ENCODE measurements at places on chromosomes 7 and 10.
A peak's percentile ranks its signal among the peaks of the same experiment; 100 is the strongest.

DNA sequence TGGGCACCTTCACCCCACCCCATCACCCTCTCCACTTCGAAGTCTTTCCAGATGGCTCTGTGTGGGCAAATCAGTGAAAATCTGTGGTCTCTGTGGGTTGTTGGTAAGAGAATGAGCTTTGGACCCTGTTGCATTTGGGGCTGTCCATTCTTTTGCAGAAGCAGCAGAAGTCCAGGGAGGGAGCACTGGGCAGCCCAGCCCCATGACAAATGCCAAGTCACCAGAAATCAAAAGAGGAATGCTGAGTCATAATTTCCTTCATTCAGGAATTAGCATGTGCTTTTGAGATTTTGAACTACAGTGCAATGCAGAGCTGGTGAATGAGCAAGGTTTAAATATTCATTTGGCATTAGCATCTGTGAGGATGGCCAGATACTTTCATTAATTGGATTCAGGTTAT lies 556.2 kb downstream of the LRMDA start:
- ATAC-seq = peak; percentile 61

- no peak for ATAC-seq
Observed at GRCh38 chr10:126637501-126637900, 33.0 kb downstream of the C10orf90 start.

DNA sequence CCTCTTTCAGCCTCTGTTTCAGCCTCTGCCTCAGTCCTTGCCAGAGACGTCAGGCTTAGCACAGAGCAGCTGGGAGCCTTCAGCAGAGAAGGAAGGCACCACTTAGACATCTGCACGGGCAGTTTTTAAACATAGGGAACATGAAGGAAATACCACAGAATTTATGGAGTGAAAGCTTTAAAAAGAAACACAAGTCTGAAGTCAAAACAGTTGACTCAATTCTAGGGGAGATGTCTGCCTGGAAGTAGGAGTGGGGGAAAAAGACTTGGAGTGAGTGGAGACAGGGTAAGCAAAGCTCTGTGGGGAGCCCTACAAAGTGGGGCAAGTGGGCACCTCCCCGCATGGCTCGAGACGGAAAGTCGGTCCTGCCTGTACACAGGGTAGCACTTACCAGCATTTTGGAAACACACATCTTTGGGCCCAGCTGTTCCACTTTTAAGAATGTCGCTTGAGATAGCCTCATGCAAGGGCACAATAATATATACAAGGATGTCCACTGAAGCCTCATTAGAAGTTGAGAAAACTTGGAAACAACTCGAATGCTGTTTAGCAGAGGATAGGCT lies 5.0 kb upstream of the TBXAS1 start:
- no peak for ATAC-seq

DNA sequence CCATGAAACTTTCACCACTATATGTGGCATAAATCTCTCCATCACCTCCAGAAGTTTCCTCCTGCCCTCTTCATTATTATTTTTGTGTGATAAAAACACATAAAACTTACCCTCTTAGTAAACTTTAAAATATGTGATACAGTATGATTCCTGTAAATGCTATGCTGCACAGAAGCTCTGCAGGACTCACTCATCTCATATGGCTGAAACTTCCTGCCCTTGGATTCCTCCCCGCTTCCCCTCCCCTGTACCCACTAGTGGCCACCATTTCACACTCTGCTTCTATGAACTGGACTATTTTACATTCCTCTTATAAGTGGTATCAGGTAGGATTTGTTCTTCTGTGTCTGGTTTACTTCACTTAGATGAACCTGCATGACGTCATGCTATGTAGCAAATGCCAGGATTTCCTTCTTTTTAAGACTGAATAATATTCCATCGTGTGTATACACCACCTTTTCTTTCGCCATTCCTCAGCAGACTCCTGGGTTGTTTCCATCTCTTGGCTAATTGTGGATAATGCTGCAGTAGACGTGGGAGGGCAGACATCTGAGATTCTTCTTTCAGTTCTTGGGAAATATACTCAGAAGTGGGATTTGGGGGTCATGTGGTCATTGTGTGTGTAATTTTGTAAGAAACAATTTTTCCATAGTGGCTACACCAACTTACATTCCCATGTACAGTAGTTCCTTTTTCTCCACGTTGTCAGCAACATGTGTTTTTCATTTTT lies 335.2 kb downstream of the SDK1 start:
- ATAC-seq = no peak

DNA sequence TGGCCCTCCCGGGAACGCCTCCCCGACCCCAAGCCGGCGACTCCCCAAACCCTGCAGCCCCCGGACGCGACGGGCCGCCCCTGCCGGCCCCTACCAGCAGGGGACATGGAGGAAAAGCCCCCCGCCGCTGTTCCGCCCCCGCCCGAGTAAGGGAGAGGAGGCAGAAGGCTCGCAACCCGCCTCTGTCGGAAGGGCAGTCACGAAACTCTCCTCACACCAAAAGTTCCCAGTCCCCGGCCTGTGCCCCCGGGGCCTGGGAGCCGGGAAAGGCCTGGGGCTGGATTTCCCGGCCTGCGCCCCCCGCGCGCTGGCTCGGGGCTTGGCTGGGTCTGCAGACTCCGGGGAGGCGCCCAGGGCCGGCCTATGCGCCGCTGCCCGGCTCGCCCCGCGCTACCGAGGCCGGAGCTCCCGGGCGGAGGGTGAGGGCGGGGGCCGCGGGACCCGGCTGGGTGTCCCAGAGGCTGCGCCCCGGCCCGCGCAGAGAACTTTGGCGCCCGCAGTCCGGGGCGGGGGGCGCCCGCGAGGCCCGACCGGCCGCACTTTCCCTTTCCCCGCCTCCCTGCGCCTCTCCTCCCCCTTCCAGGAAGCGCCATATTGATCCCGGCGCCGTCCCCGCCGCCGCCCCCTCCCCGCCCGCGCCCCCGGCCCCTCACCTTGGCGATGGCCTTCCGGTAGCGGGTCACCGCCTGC lies 728 bp downstream of the PARD3 start:
- peak; percentile 42 for ATAC-seq

GRCh38 chr7:142813699-142814098 lies 41.2 kb upstream of the EPHB6 start:
- no peak for ATAC-seq

DNA sequence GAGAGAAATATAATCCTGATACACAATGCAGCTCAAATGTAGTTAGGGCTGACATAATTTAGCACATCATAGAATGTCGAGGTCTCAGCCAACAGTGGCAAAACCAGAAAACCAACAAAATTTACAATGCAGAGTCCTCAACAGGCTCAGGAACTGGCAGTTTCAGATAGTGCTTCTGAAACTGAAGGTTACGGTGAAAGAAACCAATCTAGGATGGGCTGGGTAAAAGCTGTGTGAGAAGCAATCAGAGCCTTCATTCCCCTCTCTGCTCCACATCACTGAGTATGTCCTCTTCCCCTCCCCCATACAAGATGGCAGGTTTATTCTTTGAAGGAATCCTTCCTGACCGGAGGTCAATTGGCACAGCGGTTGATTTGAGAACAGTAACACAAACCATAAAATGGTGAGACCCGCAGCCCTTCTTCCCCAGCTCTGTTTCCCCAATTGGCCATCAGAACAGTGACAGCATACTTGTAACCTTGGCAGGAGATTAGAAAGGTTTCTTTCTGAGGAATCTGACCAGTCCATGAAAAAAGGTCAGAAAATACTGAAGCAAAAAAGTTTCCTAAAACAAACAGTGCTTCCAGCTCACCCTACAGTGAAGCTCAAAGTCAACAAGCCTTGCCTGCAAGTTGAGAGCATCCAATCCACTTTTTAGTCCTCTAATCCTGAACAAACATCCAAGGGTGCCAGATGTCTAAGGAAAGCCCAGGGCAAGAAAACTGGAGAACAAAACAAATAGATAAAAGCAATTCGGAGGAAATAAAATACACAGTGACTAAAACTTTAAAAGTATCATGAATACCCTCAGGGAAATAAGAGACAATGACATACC lies 53.9 kb upstream of the IL6 start:
- no peak for ATAC-seq

Measured in SK-N-SH treated with all-trans-retinoic acid at 6 μM for 48 hours (cell line).